SK-N-SH treated with all-trans-retinoic acid at 6 μM for 48 hours (cell line): ENCODE measurements at places on chromosomes 4 and X.

GRCh38 chr4:95290702-95291101 is 258.1 kb downstream of the UNC5C start:
- no peak for ATAC-seq

- no peak for ATAC-seq
These were observed 47.1 kb upstream of the PPP2R3B start for GRCh38 chrX:433771-434170.

- no peak for ATAC-seq
These were observed 18.7 kb upstream of the ZNF827 start for GRCh38 chr4:145957302-145957701.

DNA sequence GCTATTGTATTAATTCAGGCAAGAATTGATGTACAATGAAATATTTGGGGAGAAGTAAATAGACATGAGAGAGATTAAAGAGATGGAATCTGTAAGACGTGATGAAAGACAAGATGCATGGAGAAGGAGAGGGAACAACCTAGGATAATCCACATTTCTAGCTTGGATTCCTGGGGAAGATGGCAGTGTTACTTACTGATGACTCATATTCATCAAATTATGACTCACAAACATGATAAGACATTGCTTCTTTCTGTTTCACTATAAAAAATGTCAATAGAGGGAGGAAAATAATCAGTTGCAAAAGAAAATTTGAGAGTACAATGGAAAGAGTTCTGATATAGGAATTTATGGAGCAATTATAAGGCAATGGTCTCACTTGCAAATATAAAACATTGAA is 104.1 kb upstream of the BMP3 start:
- ATAC-seq: peak; percentile 72

DNA sequence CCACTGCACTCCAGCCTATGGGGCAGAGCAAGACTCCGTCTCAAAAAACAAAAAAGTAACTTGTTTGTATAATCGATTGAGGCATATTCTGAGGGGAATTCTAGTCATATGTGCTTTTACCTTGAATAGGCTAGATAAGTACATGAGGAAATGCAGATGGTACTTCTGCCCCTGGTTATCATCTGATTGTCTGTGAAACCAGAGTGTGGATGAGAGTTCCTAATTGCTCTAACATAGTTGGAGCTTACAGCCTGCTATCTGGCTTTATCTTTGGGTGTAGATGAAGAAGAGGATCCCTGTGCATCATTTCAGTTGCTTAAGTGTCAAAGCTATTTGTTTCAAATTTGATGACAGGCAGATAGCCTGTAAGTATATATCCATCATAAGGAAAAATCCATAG is 205.1 kb downstream of the RAPGEF2 start:
- peak; percentile 33; the same call in 2 of the 3 replicates for ATAC-seq
